ENCODE measurements at places on chromosomes 5 and 9. TPM values are rescaled to one million over a fixed set of nuclear protein-coding genes. Genes with fewer than 3 reads are reported as not detected.

- H3K27ac ChIP-seq: no peak overlapping the region
- no peaks in the 10 kb centered on the region for H3K4me1 ChIP-seq
- H3K4me3 ChIP-seq: no peak overlapping the region
- DNase-seq: no peak
- no peaks in the 10 kb centered on the region for H3K27me3 ChIP-seq
Observed at GRCh38 chr5:38426490-38426889, 130.0 kb downstream of the LIFR start.

GRCh38 chr9:130445268-130445983 is 665 bp downstream of the ASS1 start:
- peaks cover 16% of the 10 kb centered on the region for H3K4me1 ChIP-seq
- H3K4me3 ChIP-seq: peak overlapping the region; percentile 63
- no peaks in the 10 kb centered on the region for H3K36me3 ChIP-seq
- peak; percentile 65 for DNase-seq
- no peaks in the 10 kb centered on the region for H3K27me3 ChIP-seq

Gene ACSL6
- total RNA-seq: not detected

Gene LCP2
- total RNA-seq: 19.1 TPM

Gene SLC46A2
- not detected for total RNA-seq

DNA sequence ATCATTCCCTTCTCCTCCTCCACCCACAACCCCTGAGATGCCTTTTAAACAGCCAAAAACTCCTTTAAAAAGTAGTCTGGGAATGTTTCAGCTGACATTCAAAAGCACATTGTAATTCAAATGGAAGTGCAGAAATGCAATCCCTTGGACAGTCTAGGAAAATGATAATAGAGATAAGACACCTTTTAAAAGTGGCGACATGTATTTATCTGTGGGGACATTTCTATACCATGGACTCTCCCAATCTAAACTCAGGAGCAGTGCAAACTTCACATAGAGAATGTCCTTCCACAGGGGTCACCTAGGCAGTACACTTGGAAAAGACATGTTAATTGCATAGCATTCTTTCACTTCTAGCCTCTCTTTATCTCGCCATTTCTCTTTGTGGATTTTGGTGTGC is 33.0 kb downstream of the TRIM32 start:
- DNase-seq: no peak
- H3K4me3 ChIP-seq: no peak overlapping the region
- no peak overlapping the region for H3K27ac ChIP-seq

DNA sequence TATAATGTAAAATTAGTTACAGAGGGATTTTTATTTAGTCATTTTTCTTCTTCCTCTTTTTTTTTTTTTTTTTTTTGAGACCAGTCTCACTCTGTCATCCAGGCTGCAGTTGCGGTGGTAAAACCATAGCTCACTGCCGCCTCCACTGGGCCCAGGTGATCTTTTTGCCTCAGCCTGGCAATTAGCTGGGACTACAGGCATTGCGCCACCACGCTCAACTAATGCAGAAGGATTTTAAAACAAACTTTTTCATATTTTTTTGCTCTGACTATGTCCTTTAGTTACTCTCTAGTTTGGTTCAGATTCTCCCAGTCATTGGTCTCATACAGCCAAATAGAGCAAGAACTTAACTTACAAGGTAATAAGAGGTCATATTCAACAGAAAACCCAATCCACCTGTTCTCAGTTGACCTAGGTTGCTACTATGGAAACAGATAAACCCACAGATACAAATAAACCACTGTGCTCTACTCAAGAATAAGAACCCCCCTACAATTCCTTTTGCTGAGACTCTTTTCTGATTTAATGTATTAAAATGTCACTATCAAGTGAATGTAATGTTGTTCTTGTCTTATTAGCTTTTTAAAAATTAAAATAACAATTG is 50.1 kb upstream of the TTC39B start:
- H3K27ac ChIP-seq: no peak overlapping the region
- H3K4me3 ChIP-seq: no peak overlapping the region
- H3K4me1 ChIP-seq: no peaks in the 10 kb centered on the region
- DNase-seq: no peak

DNA sequence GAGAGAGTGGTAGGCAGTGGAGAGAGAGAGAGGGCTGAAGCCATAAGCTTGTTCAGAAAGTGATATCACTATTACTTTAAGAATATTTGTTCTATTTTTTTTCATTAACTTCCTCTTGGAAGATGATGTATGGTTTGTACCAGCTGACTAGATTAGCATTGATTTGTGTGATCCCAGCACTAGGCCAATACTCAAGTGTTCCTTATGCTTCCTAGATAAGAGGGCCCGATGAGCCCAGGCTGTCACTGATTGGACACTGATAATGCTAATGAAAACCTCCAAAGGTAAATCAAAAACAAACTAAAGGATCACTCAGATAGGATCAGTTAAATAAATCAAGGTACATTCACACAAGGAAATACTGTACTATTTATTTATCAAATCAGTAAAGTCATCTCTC is 52.7 kb upstream of the OTULINL start:
- no peak overlapping the region for H3K4me3 ChIP-seq
- no peaks in the 10 kb centered on the region for H3K36me3 ChIP-seq
- H3K27me3 ChIP-seq: no peaks in the 10 kb centered on the region
- H3K4me1 ChIP-seq: no peaks in the 10 kb centered on the region
- no peak for DNase-seq
- H3K27ac ChIP-seq: no peak overlapping the region

Gene CAPSL
- 1.5 TPM for total RNA-seq

GRCh38 chr5:129445379-129445778 is 14.7 kb upstream of the ADAMTS19 start:
- no peak overlapping the region for H3K4me3 ChIP-seq
- H3K27me3 ChIP-seq: no peaks in the 10 kb centered on the region
- no peak overlapping the region for H3K27ac ChIP-seq
- DNase-seq: no peak

Gene STPG3
- total RNA-seq: not detected

DNA sequence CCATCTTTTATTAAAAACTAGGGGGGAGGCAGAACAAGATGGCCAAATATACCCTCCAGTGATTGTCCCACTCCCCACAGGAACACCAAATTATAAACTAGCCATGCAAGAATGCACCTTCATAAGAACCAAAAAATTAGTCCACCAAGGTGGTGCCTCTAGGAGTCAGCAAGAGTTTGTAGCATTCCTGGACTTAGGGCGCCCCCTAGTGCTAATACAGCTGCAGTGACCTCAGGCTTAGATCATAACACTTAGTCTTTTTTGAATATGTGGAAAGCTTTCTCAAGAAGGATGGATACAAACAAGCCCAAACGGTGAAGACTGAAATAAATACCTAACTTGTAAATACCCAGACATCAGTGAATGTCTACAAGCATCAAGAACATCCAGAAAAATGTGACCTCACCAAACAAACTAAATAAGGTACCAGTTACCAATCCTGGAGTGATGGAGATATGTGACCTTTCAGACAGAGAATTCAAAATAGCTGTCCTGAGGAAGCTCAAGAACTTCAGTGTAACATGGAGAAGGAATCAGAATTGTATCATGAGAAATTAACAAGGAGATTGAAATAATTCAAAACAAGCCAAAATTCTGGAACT is 19.3 kb downstream of the PPIP5K2 start:
- no peak overlapping the region for H3K4me3 ChIP-seq
- no peaks in the 10 kb centered on the region for H3K4me1 ChIP-seq
- no peak overlapping the region for H3K27ac ChIP-seq
- H3K27me3 ChIP-seq: no peaks in the 10 kb centered on the region
- DNase-seq: peak; percentile 56
- no peaks in the 10 kb centered on the region for H3K36me3 ChIP-seq

- H3K27me3 ChIP-seq: peaks cover 17% of the 10 kb centered on the region
- no peaks in the 10 kb centered on the region for H3K36me3 ChIP-seq
- no peak overlapping the region for H3K4me3 ChIP-seq
- DNase-seq: no peak
Observed at GRCh38 chr9:132575811-132576210, 6.6 kb upstream of the BARHL1 start.

Gene UBE2D2
- 69.7 TPM for total RNA-seq

- no peaks in the 10 kb centered on the region for H3K4me1 ChIP-seq
- H3K36me3 ChIP-seq: no peaks in the 10 kb centered on the region
- no peak overlapping the region for H3K27ac ChIP-seq
- H3K27me3 ChIP-seq: no peaks in the 10 kb centered on the region
- DNase-seq: no peak
Observed at GRCh38 chr5:40599676-40600075, 80.0 kb upstream of the PTGER4 start.

Data from uterus (tissue), 4 donors.